ENCODE measurements at places on chromosomes 2 and 18. TPM values are rescaled to one million over a fixed set of nuclear protein-coding genes. Genes with fewer than 3 reads are reported as not detected.

DNA sequence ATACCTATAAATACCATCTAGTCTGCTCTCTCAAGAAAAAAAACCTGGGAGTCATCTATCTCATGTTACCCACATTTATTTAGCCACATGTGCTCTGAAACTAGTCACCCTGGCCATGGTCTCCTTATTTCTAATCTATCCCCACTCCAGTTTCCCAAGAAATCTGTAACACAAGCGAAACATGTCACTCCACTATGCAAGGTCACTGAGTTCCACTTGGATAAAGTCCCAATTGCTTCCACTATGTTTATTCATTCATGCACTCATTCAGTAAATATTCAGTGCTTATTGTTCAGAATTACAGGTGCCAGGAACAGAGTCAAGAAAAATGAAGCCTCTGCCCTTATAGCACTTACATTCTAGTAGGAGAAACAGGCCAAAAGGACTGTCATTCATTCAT, 369.4 kb upstream of the CYRIA start:
- DNase-seq = no peak

GRCh38 chr2:60468382-60469085, 84.9 kb downstream of the BCL11A start:
- DNase-seq = peak; percentile 45

GRCh38 chr18:10060469-10060782, 146.6 kb downstream of the VAPA start:
- DNase-seq = no peak

DNA sequence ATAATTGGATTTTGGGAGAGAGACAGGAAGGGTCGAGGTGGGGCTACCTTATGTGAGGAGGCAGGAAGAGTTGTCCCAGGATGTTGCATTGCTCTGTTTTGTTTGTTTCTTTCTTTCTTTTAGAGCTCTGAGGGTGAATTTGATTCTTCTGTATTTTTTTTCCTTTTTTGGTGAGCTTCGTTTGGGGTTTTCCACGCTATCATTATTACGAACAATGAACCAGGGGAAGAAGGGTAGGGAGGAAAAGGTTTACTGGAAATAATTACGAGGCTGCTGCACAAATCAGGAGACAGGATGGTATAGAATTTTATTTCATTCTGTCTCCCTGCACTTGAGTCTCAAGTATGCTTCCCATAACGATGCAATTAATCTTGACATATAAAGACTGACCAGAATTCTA, 51.4 kb upstream of the ZNF516 start:
- DNase-seq = no peak

The PROKR1 gene
- total RNA-seq = 0.72 TPM

The FTCDNL1 gene
- total RNA-seq = 0.96 TPM

The MAP3K19 gene
- 5.3 TPM for total RNA-seq

The DTNB gene
- total RNA-seq = 55.4 TPM

The LYG1 gene
- not detected for total RNA-seq

Data from umbilical cord (tissue), 2 donors.